ENCODE measurements at places on chromosomes 4 and X.

- no peak for DNase-seq
These were observed 8.0 kb downstream of the NR0B1 start for GRCh38 chrX:30301208-30301607.

DNA sequence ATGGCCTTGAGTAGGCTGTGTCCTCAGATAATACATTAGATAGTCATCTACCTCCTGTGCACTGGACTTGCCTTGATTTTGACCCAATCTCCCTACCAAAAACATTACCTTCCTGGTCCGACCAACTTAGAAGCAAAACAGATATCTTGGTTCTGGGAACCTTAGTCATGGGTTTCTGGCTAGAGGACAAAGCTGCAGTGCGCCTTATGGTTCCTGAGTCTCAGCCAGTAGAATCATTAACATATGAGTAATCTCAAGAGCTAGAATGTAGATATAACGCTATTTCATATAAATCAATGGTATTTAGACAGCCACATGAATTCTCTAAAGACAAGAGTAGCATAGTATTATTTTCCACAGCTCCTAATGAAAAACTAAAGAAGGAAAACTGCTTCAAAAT is 83.1 kb downstream of the GRIA3 start:
- DNase-seq, result no peak

DNA sequence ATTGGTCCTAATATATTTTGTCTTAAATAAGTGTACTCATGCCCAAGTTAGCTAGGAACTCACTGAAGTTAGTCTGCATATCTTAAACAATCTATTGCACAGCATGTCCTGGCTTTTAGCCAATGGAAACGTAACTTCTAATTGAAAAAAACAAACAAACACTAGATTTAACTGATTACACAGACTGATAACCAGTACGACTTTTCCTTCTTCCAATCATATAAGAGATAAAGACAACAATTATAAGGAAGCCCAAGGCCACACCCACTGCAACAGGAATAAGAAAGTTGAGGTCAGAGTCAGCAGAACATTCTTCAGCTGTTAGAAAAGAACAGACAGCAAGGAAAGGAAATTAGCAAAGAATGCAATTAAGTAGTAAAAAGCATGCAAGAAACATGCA is 40.8 kb downstream of the LAMP2 start:
- no peak for DNase-seq

GRCh38 chrX:153935326-153935851 is 552 bp upstream of the NAA10 start:
- DNase-seq, result no peak

- DNase-seq, result no peak
These were observed 73.7 kb downstream of the CHST7 start for GRCh38 chrX:46647251-46647650.

DNA sequence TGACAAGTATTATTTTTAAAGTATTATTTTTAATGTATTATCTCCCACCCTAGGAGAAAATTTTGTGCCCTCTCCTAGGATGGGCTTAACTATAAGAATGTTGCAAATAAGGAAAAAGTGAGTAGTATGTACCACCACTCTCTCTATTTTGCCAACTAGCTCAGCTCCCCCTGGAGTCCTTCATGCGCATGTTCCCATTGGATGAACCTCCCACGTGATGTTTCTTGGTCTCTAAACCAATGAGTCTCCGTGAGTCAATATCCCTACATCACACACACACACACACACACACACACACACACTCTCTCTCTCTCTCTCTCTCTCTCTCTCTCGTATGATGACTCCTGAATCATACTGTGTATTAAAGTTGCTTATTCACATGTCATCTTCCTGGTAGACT is 129.7 kb upstream of the ZFP42 start:
- no peak for DNase-seq

- no peak for DNase-seq
These were observed 53.2 kb downstream of the DDX60 start for GRCh38 chr4:168265327-168265726.

- no peak for DNase-seq
These were observed 13.7 kb downstream of the DDX60 start for GRCh38 chr4:168304744-168305459.

DNA sequence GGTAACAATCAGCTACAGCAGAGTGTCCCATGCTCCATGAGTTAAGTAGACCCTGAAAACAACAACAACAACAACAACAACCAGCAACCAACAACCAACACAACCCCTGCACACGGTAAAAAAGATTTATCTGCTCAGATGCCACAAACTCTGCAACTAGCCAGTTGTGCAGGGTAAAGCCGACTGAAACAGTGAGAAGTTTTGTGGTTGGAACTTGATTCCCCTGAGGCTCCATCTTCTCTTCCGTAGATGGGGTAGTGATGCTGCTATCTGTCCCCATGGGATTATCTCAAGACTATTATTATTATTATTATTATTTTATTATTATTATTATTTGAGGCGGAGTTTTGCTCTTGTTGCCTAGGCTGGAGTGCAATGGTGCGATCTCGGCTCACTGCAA is 50.6 kb upstream of the RAPGEF2 start:
- no peak for DNase-seq

DNA sequence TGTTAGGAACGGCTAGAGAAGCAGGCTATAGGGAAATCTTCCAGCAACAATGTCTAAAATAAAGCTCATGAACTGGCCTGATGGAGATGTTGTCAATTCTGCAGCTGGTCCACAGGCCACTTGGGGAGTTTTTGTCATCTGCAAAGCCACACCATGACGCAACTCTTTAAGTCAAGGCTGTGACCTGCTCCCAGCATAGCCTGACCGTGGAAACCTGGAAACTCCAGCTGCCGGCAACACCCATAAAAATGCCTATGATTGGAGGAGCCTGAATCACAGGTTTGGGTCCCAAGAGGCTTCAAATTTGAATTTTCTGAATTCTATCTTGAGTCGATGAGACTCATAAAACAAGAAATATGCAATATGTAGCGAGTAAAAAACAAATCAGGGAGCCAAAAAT is 969.2 kb upstream of the PRKX start:
- no peak for DNase-seq

DNA sequence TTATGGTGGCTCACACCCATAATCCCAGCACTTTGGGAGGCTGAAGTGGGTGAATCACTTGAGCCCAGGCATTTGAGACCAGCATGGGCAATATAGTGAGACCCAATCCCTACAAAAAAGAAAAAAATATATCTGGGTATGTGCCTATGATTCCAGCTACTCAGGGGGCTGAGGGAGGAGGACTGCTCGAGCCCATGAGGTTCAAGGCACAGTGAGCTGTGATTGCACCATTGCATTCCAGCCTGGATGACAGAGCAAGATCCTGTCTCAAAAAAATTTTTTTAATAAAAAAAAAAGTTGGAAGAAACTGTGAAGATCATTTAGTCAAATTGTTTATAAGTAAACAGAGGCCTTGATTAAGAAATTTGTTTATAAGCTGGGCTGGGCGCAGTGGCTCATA is 39.7 kb downstream of the KLHL8 start:
- DNase-seq, result no peak

- no peak for DNase-seq
These were observed 171.7 kb downstream of the PDGFRA start for GRCh38 chr4:54400802-54401201.

GRCh38 chr4:146998157-146998556 is 52.5 kb upstream of the TTC29 start:
- DNase-seq, result no peak

GRCh38 chrX:40083120-40083978 is 14.4 kb downstream of the BCOR start:
- DNase-seq, result no peak

DNA sequence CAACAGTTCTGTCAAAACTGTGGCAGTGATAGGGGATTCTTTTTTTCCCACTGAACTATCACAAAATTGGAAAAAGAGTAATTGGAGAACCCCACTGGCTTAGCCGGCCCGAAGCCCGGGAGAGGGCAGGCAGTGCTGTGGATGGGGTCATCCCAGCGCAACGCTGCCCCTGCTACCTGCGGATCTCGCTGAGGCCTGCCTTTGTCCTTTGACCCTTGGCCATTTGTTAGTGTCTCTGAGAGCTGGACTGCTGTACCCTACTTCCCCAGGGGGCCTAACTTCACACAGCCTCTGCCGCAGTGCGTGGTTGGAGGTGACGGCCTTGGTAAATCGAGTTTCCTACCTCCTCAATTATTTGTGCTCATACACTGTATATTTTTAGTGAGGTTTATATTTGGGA is 43.0 kb upstream of the MSANTD1 start:
- no peak for DNase-seq

- no peak for DNase-seq
These were observed 176.5 kb upstream of the DKK2 start for GRCh38 chr4:107212565-107212964.

DNA sequence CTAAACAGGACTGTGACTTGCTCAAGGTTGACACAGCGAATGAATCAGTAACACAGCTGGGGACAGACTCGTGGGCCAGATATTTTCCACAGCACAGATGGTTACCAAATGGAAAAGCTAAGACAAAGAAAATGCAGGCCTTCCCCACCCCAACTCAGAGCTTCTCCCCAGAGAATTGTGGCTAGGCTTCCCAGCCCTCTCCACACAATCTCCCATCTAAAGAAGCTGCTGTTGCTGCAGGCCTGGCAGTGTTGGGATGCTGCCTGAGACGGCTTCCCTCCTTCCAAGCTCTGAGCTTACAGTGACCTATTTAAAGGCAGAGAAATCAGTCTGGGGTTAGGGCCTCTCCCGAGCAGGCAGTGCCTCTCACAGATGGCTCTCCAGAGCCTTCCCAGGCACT is 46.5 kb upstream of the PGRMC1 start:
- DNase-seq, result no peak

- peak; percentile 76 for DNase-seq
These were observed 9.9 kb downstream of the TNIP2 start for GRCh38 chr4:2745981-2746806.

DNA sequence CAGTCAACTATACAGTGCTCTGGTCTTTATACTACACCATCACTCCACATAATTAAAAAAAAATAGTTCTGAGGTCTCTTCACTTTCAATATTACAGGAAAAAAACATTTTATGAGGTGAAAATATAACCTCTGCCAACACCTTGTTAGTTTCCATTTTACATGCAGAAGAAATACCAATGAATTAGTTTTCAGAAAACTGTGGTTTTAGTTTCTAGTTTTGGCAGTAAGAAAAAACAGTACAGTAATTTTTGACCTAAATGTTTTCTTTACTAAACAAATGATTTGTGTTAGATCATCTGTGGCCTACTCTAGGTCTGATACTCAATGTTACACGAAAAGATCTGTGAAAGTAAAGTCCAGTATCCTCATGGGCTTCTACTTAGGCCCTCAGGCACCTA is 10.0 kb downstream of the SULT1E1 start:
- DNase-seq, result no peak

DNA sequence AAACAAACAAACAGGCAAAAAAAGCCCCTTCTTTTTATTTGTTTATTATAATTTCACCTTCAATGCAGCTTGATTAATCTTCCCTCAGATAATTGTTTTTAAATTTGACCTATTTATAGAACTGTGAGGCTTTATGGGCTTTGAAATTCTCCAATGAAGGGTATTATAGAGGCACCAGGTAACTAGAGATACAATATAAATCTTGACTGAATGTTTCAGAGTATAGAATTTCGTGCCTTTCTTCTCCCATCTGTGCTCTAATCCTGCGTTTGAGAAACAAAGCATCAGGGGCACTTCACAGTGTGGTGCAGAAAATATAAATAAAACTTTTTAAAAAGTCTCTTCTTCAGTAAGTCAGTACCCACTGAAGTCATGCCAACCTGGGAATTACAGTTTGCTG is 120.9 kb downstream of the ANKRD50 start:
- no peak for DNase-seq

GRCh38 chr4:159134429-159134828 is 31.6 kb downstream of the RAPGEF2 start:
- DNase-seq, result no peak

DNA sequence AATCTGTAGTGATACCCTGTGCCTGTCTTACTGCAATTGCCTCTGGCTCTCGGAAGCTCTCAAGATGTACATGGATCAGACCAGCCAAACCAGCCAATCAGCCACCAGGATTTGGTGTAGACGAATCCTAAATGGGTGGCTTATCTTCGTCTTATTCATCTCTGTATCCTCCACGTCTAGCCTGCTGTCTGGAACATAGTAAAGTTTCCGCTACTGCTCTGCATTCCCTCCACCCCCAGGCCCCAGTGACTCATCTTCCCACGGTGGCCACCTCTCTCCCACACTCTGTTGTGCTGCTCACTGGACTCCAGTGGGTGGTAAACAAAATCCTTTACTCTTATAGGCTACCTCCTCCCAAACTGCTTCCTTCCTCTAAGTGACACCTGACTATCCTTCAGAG is 37.8 kb downstream of the SEPTIN6 start:
- peak; percentile 27 for DNase-seq

- DNase-seq, result peak; percentile 12
These were observed 695 bp upstream of the PIGA start for GRCh38 chrX:15336023-15336413.

DNA sequence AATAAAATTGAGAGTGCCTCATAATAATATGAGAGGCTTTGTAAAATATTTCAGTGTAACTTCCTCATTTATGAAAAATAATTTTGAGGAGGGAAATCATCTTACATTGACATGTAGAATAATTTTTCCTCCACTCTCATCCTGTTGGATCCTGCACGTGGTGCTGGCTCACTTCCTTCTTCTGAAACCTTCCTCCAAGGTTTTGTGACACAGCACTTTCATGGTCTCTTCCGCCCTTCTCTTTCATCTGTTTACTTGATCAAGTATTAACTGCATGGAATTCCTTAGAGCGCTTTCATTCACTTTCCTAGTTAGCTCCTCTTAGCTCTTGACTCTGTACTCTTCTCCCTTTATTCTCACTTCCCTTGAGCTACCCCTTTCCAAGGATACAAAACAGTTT is 246.5 kb downstream of the RAPGEF2 start:
- DNase-seq, result no peak

DNA sequence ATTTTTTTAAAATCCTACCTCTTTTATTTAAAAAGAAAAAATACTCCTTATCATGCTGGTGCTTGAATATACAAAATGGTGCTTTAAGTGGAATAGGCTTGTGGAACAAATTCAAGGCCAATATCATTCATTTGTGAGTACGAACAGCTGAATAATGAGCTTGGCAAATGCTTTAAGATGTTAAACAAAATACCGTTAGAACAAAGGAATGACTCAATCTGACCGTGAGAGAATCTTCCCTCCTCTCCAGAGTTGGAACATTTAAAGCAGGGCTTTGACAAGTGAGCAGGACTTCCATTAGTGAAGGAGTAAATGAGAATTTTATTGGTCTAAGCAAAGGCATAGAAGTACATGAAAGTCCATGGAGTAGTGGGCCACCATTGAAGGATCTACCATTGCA is 74.5 kb downstream of the DCLK2 start:
- DNase-seq, result no peak

DNA sequence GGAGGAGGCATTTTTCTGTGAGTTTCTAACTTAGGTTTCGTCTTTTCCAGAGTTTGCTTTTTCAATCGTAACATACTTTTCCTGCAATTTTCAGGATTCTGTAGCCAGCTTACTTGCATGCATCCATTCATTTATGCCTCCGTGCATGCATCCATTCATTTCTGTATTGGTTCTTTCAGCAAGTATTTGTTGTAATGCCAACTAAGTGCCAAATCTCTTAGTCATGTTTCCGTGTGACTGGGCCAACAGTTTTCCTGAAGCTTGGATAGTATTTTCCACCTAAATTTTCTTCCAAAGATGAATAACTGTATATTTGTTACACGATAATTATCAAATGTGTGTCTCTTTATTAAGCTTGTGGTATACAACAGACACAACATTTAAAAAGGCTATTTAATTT is 41.5 kb downstream of the CBLL2 start:
- no peak for DNase-seq

GRCh38 chr4:66653937-66654336 is 891.4 kb downstream of the CENPC start:
- no peak for DNase-seq
